Activated CD8-positive, alpha-beta memory T cell treated with anti-CD3 and anti-CD28 coated beads, Interleukin-2, amount 50 U/mL, for 48 hours (primary cell): ENCODE measurements at places on chromosomes 11 and 22.

- DNase-seq = no peak
These were observed 1.2 kb downstream of the SIK3 start for GRCh38 chr11:117097014-117097388.

- no peak for DNase-seq
These were observed 79.7 kb downstream of the SHANK2 start for GRCh38 chr11:71172680-71173079.

DNA sequence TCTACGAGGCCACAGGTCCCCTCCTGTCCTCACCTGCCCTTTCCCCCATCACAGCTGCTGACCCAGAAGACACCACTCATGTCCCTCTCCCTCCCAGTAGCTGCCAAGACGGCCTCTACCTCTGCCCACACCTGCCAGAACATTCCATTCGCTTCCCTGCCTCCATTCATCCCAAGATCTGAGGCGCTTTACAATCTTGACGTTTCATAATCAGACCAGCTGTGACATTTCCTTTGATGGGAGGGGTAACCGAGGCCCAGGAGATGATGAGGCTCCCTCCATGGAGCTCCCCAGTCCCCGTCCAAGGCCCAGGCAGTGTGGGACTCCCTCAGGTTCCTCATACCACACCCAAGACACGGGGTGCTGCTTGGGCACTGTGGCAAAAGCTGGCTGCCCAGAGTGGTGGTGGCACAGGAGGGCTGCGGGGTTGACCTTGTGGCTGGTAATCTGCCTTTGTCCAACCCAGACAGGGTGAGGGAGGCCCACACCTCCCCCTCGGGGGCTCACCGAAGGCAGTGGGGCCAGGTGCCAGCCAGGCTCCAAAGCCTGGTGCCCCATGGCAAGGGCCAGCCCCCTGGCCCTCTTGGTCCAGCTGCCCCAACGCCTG is 17.3 kb downstream of the PHLDA2 start:
- DNase-seq = no peak

- DNase-seq = no peak
These were observed 21.4 kb upstream of the AMOTL1 start for GRCh38 chr11:94746721-94747120.

DNA sequence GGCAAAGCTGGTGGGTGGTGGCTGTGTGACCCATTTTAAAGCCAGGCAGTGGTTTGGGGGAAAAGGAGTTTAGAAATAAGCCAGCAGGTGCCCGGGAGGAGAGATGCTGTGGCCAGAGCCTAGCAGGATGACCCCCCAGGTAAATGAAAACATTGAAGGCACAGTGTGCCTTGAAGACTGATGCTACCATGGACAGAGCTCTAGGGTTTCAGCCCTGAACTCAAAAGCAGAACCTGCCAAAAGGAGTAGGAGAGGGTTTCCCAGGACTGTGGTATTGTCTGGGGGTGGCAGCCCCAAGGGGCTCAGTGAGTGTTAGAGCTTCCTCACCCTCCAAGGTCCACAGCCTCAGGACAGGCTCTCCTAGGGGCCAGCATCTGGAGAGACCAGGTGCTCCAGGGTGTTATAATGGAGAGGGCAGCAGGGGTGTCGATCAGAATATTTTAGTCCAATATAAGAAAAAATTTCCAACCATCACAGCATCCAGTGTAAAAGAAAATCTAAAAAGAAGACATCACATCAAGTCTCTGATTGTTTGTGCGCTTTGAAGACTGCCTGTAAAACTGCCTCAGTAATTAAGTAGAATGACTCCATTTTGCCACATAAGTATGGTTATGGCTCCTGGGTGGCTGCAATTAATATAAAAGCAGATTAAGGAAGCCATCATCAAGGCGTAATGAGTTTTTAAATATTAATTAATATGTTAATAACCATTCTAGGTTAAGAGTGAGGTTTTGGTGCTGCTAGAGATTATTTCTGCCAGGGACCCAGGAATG is 88.6 kb upstream of the LMO1 start:
- DNase-seq = no peak

DNA sequence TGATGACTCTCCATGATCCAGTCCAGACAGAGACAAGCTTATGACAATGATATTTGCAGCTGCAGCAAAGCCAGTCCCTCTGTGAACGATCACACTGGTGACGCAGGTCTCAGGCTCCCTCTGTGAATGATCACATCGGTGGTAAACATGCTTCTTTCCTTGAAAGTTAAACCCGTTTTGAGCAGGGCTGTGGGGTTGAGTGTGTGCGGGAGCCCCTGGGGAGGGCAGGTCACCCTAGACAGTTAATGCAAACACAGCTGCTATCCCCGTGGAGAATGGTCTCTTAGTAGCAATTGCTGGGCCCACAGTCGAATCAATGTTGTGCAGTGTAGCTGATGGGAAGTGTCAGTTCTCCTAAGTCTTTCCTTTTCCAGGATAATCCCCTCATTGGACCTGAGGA is 71.0 kb upstream of the KIRREL3 start:
- DNase-seq = no peak

DNA sequence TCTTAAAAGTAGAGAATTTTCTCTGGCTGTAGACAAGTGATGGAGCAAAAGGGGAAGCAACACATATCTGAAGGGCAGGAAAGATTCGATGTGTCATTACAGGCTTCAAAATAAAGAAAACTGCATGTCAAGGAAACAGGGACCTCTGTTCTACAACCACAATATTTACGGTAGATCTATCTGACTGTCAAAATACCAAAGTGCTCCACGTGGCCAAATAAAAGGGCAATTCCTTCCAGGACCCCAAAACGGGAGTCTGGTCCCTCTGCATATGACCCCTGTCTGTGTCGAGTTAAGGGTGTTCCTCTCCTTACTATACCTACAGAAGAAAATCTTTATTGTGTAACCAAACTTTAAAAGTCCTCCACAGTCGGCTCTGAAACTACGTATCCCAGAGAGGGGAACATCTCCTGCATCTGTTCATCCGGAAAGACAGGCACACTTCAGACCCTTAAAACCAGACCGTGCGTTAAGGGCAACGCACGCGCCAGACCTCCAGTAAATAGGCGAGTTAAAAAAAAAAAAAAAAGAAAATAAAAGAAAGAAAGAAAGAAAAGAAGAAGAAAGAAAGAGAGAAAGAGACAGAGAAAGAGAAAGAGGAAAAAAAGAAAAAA is 756 bp downstream of the CLNS1A start:
- DNase-seq = no peak

DNA sequence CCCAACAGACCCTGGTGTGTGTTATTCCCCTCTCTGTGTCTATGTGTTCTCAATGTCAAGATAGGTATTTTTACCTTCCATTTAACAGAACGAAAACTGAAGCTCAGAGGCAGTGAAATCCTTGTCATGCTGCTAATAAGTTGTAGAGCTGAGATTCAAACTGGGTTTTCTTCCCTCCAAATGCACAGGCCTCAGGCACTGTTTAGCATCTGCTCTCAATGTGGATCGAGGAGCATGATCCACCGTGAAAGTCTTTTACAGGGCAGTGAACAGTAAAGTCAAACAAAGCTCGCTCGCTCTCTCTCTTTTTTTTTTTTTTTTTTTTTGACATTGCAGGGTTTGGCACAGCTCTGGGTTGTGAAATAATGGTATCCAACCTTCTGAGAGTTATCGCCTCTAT is 401.0 kb upstream of the SYN3 start:
- no peak for DNase-seq

DNA sequence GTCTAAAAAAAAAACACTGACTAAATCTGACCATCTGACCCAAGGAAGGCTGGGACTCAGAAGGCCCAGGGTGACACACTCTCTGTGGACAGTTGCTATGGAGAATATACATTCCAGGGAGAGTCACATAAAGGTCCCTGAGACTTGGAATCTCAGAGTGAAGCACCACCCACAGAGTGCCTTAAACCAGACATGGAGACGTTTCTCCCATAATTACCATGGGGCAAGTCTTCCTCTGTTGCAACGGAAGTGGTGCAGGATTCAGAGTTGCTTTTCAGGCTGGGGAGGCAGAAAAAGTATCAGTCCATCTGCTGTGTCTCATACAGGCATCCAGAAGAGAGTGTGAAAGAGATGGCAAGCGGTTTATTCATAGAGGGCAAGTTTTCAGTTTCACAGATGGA is 58.7 kb upstream of the SLN start:
- no peak for DNase-seq

- DNase-seq = no peak
These were observed 11.5 kb downstream of the PPME1 start for GRCh38 chr11:74182635-74183034.

DNA sequence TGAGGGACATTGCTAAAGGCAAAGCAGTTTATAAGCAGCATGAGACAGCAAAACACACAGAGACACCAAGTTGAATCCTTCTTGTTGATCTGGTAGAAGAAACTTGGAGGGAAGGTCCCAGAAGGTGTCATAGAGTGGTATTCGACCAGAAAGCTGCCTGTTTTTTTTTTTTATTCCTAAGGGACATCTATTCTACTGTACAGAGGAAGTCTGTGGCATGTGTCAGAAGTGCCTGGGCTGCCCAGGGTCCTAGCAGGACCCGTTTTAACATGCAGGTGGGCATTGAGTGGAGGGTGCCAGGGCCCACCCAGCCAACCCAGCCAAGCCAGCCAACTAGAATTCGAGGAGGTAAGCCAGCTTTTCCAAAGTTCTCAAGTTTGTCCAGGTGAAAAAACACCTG is 68.0 kb upstream of the ATXN10 start:
- no peak for DNase-seq

- no peak for DNase-seq
These were observed 21.7 kb upstream of the MICALL1 start for GRCh38 chr22:37884420-37884819.

DNA sequence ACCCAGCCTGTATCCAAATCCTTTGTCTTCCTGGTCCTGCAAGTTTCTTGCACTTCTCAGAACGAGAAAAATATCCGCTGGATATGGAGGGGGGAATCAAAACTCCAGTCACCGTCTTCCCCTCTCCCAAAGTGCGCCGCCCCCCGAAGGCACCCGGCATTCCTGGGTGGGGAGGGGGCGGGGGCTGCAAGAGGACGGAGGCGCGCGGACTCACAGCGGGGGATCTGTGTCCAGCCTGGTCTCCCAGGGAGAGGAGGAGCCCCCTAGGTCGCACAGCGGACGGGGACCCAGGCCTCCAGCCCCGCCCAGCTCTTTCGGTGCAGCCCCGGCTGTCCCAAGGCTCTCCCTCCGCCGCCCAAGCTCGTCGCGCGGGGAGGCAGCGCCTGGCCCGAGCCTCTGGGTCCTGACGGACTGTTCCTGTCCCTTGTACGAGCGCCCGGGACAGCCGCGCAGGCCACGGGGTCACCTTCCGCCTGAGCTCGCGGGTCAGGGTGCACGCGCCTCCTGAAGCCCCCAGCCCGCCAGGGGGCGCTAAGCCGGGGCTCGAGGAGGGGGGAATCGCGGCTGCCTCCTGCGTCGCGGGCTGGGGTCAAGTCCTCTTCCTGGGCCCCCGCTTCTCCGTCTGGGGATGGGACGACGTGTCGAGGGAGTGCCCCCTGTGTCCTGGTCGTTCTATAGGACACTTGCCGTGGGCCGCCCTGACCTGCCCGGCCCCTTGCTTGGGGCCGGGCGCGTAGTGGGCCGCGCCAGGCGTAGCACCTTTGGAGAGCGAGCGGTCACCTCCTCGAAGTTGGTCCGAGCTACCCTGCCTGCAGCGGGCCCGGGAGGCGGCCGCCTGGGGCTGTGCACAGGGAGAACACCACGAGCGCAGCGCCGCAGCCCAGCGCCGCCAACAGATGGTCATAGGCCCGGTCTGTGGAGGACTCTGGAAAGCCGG is 2.4 kb upstream of the WNT11 start:
- peak; percentile 93 for DNase-seq
